GM10248 (cell line): ENCODE measurements at places on chromosomes 13 and 19.

DNA sequence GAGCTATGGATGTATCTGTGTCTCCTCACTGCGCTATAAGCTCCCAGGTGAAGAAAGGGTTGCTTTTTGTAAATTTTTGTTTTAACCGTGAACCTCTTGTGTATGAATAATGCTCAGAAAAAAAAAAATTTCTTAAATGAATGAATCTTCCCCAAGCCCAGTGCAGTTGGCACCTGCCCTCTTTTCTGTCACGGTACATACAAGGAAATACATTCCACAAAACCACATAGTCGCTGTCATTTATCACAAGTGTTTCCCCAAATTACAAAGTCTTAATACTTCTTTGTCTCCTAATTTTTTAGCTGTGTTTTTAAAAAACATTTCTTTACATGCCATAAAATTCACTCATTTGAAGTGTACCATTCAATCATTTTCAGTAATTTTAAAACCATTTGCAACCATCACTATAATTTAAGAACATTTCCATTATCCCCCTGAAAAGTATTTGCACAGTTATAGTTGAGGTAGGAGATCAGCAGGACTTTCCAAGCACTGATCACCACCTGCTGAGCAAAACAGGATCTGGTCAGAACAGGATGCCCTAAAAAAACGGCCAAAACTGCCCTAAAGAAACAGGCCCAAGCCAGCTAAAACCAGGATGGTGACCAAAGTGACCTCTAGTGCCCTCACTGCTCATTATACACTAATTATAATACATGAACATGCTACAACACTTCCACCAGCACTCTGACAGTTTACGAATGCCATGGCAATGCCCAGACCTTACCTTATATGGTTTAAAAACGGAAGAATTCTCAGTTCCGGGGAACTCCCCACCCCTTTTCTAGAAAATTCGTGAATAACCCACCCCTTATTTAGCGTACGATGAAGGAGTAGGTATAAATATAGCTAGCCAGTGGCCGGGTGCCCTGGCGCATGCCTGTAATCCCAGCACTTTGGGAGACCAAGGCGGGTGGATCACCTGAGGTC is 1.3 kb upstream of the TEX30 start:
- DNase-seq = no peak

DNA sequence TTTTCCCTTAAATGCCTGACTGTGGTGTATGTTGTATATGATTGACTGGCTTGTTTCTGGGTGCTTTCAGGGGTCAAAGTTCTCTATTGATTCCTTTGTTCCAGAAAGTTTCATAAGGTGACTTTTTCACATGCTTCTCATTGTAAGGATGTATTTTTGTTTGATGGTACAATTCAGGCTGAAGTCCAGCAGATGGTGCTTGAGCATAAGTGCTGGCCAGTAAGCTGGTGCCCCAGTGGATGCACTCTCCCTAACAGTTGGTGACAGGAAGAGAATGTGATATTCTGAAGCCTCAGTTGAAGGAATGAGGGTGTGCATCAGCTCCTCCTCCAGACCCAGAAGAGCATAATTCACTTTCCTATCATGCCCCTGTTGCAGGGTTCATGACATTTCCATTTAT is 1941.6 kb upstream of the PRR20A start:
- no peak for DNase-seq

GRCh38 chr13:101454767-101455166 is 2.3 kb downstream of the ITGBL1 start:
- DNase-seq = no peak

DNA sequence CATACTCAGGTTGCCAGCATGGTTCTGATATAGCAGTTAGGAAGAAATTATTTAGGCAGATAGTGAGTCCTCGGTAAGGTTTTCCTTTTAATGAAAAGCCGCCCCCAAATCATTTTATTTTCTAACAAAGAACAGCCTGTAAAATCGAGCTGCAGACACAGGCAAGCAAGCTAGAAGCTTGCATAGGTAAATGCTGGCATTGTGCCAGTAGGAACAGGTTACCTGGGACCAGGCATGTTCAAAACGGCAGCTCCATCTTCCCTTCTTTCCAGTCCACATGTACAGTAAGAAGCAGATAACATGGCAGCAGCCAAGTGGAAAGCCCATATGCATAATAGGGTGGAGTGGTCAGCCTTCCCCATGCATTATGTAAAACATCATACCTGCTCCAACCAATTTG is 71.1 kb downstream of the UGGT2 start:
- no peak for DNase-seq

- DNase-seq = no peak
Measured at GRCh38 chr13:110652231-110652730, 36.9 kb downstream of the NAXD start.

GRCh38 chr13:99403458-99403971 is 96.3 kb upstream of the GPR183 start:
- no peak for DNase-seq

- DNase-seq = no peak
Measured at GRCh38 chr19:11495481-11495880, 10.2 kb downstream of the ZNF653 start.

DNA sequence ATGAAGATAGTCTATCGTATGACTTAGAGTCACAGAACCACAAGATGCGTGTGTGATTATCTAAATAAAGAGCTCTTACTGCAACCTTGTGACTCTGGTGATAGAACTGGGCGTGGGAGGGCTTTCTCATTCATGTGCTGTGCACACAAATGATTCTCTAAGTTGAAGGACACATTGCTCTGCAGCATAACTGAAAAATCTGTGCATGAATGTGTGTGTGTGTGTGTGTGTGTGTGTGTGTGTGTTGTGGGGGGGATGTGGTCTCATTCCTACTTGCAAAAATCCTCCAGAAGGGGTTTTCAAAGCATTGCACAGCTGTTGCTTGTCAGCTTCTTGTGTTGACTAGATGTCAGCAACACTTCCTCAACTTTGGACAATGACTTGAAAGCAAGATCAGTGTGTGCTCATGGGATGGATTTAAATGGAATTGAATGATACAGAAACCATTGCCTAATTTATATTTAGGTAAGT is 22.4 kb downstream of the LRCH1 start:
- DNase-seq = peak; percentile 46

DNA sequence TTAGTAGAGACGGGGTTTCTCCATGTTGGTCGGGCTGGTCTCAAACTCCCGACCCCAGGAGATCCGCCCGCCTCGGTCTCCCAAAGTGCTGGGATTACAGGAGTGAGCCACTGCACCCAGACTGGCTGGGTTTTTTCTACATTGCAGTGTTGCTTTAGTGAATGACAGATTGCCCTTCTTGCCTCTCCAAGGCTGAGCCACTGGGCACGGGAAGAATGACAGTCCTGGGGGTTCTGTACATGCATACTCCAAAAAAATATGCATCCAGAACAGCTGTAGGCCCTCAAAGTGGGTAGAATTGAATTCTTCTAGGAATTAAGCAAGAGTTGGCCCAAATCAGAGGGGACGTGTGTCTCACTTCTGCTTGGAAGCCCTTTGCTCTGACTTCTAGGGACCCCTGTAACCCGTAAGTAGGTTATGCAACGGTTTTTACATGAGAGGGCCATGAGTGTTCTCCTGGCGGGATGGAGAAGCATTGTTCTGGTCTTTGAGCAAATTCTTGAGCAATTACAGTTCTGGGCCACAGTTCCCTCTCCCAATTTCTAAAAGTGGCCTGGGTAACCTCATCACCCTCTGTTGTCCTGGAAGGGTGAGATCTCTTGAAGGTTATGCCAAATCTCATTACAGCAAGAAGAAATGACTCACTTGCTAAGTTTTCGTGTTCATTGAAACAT is 3.6 kb downstream of the ACTN4 start:
- DNase-seq = no peak
